Left colon (tissue), 2 donors: ENCODE measurements at places on chromosomes 7 and 10. TPM values are rescaled to one million over a fixed set of nuclear protein-coding genes. Genes with fewer than 3 reads are reported as not detected.

DNA sequence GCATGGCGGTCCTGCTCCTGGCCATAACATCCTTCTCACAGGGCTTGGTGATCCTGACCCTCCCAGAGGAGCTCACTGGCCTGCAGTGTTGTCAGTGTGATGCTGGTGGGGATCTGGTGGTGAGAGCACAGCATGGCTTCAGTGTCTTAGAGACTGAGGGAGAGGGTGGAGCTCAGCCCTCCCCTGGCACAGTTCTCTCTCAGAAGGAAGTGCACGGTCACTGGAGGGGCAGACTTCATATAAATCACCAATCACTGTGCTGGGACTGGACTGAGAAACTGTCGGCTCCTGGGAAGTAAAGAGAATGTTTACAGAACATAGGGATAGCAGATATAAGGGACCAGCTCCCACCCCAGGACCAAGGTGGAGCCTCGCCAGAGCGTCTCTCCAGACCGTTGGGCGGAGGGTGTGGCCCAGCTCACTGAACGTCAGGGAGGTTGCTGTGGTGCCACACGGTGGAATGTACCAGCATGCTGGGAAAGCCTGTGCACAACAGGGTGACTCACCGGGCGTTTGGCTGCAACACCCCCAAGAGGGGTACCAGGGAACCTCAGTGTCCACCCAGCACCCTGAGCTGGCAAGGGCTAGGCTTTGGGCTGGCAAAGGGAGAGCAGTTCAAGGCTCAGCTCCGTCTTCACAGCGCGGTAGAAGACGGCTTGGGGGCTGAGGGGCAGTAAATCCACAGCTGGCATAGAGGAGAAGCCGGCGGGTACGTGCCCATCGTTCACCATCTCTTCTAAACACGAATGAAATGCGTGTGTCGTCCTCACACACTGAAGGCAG is 8.8 kb upstream of the GET4 start:
- peak; percentile 93 for DNase-seq

DNA sequence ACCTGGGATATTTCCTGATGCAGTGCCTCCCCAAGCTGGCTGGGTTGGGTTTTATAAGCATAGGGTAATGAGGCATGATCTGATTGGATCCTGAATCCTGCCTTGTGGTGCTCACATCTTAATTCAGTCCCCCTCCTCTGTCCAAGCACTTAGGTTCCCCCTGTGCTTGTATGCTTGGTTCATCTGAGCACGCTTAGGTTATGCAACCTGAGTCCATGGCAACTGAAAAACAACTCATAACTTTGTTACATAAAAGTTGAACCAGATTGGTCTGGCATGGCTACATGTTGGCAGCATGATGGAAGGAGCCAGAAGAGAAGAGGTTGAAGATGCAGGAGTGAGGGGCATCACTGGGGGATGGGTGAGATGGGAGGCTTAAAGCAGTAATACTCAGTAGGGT is 57.3 kb upstream of the OSBPL3 start:
- DNase-seq: no peak

- no peak for DNase-seq
Measured at GRCh38 chr10:127320176-127320575, 123.8 kb upstream of the INSYN2A start.

GRCh38 chr10:78871796-78872195 is 197.0 kb upstream of the ZMIZ1 start:
- no peak for DNase-seq

DNA sequence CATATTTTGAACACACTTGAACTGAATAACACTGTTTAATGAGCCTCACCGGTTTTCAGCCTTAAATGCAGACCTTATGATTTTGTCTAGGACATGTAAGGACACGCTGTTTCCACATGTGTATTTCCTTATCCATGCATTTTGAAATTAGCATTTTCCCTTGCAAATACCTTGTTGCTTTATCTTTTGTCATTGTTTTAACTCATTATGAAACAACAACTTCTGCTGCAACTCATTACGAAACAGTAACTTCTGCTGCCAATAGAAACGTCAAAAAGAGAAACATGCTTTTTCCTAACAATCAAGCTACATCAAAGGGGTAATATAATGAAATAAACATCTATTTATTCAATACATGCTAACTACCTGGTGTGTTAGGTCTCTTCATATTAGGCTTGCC is 322.0 kb downstream of the AGMO start:
- DNase-seq: no peak

- no peak for DNase-seq
Measured at GRCh38 chr7:1230411-1231213, 2.1 kb upstream of the UNCX start.

GRCh38 chr7:1886361-1887064 is 216.4 kb downstream of the ELFN1 start:
- DNase-seq: no peak

GRCh38 chr10:91766676-91767075 is 31.6 kb upstream of the TNKS2 start:
- DNase-seq: no peak

GRCh38 chr7:132065989-132066603 is 509.7 kb upstream of the PODXL start:
- DNase-seq: no peak

- no peak for DNase-seq
Measured at GRCh38 chr7:53326634-53327033, 291.2 kb downstream of the POM121L12 start.

DNA sequence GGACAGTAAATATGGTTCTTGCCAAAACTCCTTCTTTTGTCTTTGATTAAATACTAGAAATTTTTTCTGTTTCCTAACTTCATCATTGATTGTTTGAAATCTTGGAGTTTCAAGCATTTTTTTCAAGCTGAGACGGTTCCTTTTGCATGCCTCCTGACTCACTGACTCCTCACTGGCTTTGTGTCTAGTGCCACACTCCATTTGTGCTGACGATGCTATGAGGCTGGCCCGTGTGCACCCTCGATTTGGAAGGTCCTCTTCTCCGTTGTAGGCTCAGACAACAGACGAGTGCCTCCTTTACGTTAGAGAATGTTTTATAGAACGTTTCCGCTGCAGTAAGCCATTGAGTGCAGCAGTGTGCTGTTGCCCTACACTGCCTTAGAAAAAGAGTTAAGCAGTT is 10.8 kb upstream of the CSGALNACT2 start:
- DNase-seq: no peak

DNA sequence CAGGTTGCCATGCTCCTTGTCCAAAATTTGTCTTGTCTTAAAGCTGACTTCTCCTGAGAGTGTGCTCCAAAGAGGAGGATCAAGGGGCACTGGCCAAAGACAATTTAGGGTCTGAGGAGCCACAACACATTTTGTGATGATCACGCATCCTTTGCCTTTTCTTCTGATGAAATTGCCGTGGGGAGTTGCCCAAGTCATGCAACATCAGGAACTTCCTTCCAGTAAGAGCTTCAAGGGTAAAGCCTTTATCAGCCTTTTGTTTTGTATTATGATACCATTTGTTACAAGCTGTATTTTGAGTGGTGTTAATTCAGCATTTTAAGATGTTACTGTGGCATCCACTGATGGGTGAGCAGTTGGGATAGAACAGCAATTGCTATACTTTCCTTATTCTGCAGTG is 131.2 kb upstream of the MKI67 start:
- no peak for DNase-seq

- DNase-seq: no peak
Measured at GRCh38 chr10:67115972-67116371, 190.1 kb downstream of the LRRTM3 start.

The TDRD1 gene
- total RNA-seq: 0.64 TPM

The NSMCE4A gene
- 51.6 TPM for total RNA-seq

The SHTN1 gene
- 33.6 TPM for total RNA-seq

The CYP2W1 gene
- total RNA-seq: 1.2 TPM

The SPDYE2B gene
- not detected for total RNA-seq

The FBXO24 gene
- 0.58 TPM for total RNA-seq

The CALHM1 gene
- not detected for total RNA-seq

The SAP25 gene
- total RNA-seq: 1.1 TPM

The OPALIN gene
- total RNA-seq: not detected
